Activated CD8-positive, alpha-beta memory T cell treated with anti-CD3 and anti-CD28 coated beads, Interleukin-2, amount 10 ng/mL, durations not matched to agents 7 days and 5 days (primary cell): ENCODE measurements at places on chromosomes 2 and 18.

DNA sequence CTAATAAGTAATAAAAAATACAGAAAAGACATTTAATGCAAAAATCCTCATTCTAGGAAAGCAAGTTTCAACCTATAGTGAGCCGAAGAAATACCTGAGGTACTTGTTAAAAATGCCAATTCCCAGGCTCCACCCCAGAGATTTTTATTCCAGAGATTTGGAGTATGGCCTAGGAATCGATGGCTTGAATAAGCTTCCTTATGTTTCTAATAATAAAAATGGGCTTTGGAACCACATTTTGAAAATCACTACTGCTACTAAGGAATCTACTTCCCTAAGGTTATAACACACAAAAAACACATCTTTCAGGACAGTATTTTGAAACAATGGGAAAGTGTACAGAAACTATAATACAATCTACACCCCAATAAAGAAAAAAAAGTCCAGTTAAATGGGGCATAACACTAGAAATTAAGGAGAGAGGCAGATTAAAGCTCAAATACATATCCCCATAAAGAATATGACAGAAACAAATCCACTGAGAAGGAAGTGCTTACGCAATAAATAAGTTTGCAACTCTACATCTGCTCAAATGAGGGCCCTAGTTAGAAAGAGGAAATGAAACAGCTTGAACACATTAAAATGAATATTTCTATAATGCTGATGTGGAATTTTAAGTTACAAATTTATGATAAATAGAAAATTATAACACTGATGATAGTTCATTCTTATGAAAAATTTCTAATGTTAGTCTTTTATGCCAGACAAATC is 103.7 kb downstream of the EPB41L3 start:
- no peaks in the 10 kb centered on the region for H3K4me1 ChIP-seq
- no peak for DNase-seq
- H3K27ac ChIP-seq, result no peak overlapping the region
- no peak overlapping the region for H3K4me3 ChIP-seq
- peaks cover 4% of the 10 kb centered on the region for H3K27me3 ChIP-seq

- no peaks in the 10 kb centered on the region for H3K27me3 ChIP-seq
- no peak for DNase-seq
- H3K4me3 ChIP-seq, result no peak overlapping the region
Measured at GRCh38 chr2:236549165-236549564, 20.5 kb upstream of the ACKR3 start.

- H3K36me3 ChIP-seq, result no peaks in the 10 kb centered on the region
- H3K4me3 ChIP-seq, result no peak overlapping the region
- no peaks in the 10 kb centered on the region for H3K4me1 ChIP-seq
- H3K27me3 ChIP-seq, result no peaks in the 10 kb centered on the region
- no peak for DNase-seq
Measured at GRCh38 chr18:66749481-66750035, 145.7 kb upstream of the CDH19 start.

DNA sequence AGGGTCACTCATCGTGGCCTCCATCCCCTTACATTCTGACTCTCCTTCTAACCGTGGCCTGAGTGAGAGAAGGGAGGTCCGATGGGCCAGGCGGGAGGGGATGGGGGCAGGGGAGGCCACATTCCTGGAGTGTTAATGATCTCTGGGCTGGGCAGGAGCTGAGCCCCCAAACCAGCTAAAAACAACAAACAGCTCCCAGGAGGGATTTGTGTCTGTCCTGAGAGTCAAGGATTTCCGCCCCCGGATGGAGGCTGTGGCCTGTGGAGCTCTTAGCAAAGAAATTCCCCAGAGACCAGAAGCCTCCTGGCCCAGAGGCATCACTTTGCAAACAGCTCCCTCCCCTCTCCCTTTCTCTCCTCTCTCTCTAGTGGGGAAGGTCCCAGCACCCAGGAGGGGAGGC is 23.5 kb downstream of the EMX1 start:
- H3K27me3 ChIP-seq, result peaks cover 3% of the 10 kb centered on the region
- DNase-seq, result no peak
- no peaks in the 10 kb centered on the region for H3K4me1 ChIP-seq
- no peak overlapping the region for H3K4me3 ChIP-seq
- H3K27ac ChIP-seq, result no peak overlapping the region
- no peaks in the 10 kb centered on the region for H3K36me3 ChIP-seq

GRCh38 chr18:28526196-28526595 is 349.3 kb upstream of the CDH2 start:
- no peaks in the 10 kb centered on the region for H3K27me3 ChIP-seq
- no peak for DNase-seq
- no peak overlapping the region for H3K4me3 ChIP-seq
- H3K4me1 ChIP-seq, result no peaks in the 10 kb centered on the region
- no peak overlapping the region for H3K27ac ChIP-seq

DNA sequence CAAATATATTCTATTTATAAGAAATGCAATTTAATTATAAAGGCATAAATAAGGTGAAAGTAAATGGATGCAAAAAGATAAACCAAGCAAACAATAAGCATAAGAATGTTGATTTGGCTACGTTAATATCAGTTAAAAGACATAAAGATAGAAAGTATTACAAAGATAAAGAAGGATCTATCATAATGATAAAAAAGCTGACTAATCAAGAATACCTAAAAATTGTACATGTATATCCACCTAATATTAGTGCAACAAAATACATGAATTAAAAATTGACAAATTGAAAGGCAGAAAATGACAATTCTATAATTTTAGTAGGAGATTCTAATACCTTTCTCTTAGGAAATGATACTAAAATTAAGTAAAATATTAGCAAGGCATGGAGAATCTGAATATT is 21.5 kb downstream of the SLC9A4 start:
- DNase-seq, result no peak
- H3K27ac ChIP-seq, result no peak overlapping the region
- H3K4me3 ChIP-seq, result no peak overlapping the region
- H3K36me3 ChIP-seq, result no peaks in the 10 kb centered on the region
- peaks cover 34% of the 10 kb centered on the region for H3K27me3 ChIP-seq

DNA sequence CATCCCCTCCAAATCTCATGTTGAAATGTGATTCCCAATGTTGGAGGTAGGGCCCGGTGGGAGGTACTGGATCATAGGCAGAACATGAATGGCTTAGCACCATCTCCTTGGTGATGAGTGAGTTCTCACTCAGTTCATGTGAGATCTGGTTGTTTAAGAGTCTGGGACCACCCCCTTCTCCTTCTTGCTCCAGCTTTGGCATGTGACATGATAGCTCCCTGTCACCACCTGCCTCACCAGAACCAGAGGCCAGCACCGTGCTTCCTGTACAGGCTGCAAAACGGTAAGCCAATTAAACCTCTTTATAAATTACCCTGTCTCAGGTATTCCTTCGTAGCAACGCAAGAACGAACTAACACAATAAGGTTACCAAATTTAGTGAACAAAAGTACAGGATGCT is 95.4 kb downstream of the ZBTB7C start:
- no peak overlapping the region for H3K27ac ChIP-seq
- no peaks in the 10 kb centered on the region for H3K4me1 ChIP-seq
- DNase-seq, result no peak
- H3K4me3 ChIP-seq, result no peak overlapping the region
- no peaks in the 10 kb centered on the region for H3K36me3 ChIP-seq
- H3K27me3 ChIP-seq, result peaks cover 16% of the 10 kb centered on the region

GRCh38 chr2:74181739-74182138 is 3.1 kb upstream of the MOB1A start:
- no peak for DNase-seq
- peaks cover 10% of the 10 kb centered on the region for H3K36me3 ChIP-seq
- H3K4me3 ChIP-seq, result no peak overlapping the region
- peaks cover 37% of the 10 kb centered on the region for H3K4me1 ChIP-seq
- H3K27me3 ChIP-seq, result no peaks in the 10 kb centered on the region

GRCh38 chr2:163187119-163187518 is 348.6 kb upstream of the KCNH7 start:
- no peak for DNase-seq
- no peaks in the 10 kb centered on the region for H3K36me3 ChIP-seq
- H3K4me1 ChIP-seq, result no peaks in the 10 kb centered on the region
- H3K27ac ChIP-seq, result no peak overlapping the region
